Activated naive CD4-positive, alpha-beta T cell (primary cell): ENCODE measurements at places on chromosomes 12 and 14.

DNA sequence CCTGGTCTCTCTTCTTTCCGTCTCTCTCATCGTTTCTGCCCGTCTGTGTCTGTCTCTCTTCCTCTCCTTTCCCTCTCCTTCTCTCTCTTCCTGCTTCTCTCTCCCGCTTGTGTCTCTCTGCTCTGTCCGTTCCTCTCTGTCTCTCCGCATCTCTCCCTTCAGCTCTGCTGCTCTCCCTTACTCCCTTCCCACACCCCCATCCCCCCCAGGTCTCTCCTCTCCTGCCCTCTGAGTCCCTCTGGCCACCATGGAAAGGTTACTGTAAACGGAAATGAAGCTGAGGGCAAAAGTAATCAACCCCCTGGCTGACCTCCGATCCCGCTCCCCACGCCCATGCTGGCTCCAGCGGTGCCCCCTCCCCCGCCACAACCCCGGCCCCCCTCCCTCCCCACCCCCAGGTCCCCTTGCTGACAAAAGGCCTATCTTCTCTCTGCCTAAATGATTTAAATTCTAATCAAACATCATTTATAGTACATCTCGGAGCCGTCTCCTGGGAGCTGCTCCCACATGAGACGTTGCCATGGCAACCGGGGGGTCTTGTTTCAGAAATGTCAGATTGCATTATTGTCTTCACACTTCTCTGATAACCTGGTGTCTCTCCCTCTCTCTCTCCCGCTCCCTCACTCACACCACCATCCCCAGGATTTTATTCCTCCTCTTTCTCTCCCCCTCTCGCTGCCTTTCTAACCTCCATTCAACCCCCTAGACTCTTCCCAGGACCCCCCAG is 203.8 kb downstream of the RBM19 start:
- no peak for DNase-seq

DNA sequence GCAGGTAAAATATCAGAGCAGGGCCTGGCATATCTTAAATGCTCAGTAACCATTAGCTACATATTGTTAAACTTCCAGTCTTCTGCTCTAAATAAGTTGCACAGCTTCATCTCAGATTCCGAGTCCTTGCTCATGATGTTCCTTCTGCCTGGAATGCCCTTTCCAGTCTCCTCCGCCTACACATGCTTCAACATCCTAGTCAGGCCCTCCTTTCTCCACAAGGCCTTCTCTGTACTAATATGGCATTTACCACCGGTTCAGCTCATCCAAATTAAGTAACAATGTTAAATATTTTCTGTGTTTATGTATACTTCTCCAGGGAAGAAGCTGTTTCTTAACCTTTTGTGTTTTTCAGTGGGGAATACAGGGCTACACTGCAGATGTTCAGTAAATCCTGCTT is 8.5 kb downstream of the DHH start:
- no peak for DNase-seq

- no peak for DNase-seq
These were observed 102.8 kb upstream of the TMCC3 start for GRCh38 chr12:94753036-94753679.

DNA sequence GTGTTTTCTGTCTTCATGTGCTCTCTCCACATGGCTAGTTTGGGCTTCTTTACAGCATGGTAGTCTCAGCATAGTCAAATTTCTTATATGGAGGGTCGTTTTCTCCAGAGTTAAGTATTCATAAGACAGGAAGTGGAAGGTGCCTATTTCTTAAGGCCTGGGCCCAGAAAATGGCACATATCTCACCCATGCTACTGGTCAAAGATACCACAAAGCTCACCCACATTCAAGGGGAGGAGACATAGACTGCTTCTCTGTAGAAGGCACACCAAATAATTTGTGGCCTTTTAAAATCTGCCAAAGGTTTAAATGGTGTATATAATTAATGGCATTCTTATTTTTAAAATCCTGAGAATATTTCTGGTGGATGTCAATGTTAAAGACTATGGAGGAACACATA is 44.8 kb downstream of the CCDC91 start:
- no peak for DNase-seq

DNA sequence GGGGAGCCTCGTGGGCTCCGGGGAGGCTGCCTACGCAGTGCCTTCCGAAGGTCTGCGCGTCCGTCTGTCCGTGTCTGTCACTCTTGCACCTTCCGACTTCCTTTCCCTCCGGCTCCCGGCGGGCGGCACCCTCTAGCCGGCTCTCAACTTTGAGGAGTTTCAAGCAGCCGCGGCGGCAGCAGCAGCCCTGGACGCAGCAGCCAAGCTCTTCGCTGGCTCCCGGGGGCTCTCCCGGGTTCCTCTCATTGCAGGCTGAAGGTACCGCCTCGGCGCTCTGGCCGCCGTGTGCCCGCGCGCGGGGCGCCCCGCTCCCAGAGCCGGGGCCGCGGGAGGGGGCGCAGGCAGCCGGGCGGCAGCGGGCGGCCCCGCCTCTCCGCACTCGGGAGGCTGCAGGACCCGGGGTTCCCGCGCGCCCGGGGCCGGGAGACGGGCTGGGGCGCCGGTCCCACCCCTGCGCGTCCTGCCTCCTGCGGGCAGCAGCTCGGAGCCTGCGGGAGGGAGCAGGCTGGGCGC is at the start of the genes AMIGO2 and PCED1B:
AMIGO2 (minus strand) TSS at position 492 of the 513 bp plus-strand sequence. CDS start 957 bp downstream, outside the sequence.
PCED1B (plus strand) TSS at position 154 of the 513 bp plus-strand sequence. CDS start 155,443 bp downstream, outside the sequence.
- peak; percentile 33 for DNase-seq
